Esophagus mucosa (tissue), 1 donor: ENCODE measurements at places on chromosomes 13 and 19. TPM values are rescaled to one million over a fixed set of nuclear protein-coding genes. Genes with fewer than 3 reads are reported as not detected.

DNA sequence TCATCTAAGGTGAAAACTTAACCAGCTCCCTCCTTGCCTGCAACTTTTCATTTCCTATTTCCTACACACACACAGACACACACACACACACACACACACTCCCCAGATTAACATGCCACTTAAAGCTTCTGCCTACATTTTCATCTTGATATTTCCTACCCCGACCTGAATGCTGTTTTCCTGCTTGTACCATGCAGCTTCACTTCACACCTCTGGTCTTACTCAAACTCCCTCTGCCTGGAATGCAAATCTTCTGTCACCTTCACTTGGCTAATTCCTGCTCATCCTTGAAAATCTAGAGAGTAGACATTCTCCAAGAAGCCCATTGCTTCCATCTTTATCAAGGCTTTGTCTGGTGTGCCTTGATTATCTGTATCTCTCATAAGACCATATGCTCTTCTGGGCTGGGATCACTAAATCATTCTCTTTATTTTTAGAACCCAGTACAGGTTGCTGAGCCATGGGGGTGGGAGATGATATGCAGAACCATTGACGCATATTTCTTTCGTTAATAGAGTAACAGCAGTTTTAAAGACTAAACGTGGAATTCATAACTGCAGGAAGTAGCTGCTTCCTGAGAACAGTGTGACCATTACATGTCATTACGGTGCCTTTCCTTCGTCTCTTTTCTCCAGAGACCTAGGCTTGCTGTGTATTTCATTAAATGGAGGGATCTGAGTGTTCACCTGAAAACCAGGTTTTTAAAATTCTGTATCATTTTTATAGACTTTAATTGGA lies 37.7 kb downstream of the CNMD start:
- ATAC-seq = no peak

DNA sequence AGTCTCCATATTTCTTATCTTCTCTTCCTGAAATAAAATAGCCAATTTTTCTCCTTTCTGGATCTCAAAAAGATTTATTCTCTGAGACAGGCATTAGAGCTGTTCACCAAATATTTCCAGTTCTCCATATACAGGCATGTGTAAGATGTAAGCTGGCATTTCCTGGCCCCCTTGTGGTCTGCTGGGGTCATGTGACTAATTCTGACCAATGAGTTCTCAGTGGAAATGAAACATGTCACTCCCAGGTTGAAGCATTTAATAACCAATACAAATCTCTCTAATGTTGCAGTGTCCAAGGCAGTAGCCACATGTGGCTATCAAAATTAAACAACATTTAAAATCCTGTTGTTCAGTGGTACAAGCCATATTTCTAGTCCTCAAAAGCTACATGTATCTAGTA lies 14.8 kb upstream of the CACNA1A start:
- no peak for ATAC-seq

Gene LIPE
- total RNA-seq = 10.8 TPM

- ATAC-seq = no peak
Measured at GRCh38 chr19:19169236-19170052, 619 bp downstream of the MEF2B start.

Gene SIAH3
- 0.04 TPM for total RNA-seq
